ENCODE measurements at places on chromosomes 3 and 15.

GRCh38 chr3:113660896-113661295 lies 35.5 kb downstream of the USF3 start:
- DNase-seq: no peak

GRCh38 chr3:47715928-47716327 lies 65.8 kb downstream of the SMARCC1 start:
- DNase-seq: no peak

DNA sequence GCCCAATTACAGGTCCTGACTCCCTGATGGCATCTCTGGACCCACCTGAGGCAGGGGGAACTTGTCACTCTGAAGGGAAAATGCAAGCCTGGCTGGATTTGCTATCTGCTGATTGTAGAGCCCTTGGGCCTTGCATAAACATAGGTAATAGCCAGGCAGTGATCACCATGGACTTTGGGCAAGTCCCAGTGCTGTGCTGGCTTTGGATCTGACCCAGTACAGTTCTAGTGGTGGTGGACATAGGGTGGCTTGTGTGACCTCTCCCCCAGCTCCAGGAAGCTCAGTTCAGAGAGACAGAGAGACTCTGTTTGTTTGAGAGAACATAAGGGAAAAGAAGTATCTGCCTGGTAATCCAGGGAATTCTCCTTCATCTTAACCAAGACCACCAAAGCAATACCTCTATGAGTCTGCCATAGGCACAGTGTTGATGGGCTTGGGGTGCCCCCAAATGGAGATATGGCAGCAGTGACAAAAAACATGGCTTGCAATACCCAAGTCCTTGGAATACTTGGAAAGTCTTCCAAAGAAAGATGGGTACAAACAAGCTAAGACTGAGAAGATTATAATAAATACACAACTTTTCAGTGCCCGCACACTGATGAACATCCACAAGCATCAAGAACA lies 348.5 kb downstream of the PYDC2 start:
- DNase-seq: no peak

DNA sequence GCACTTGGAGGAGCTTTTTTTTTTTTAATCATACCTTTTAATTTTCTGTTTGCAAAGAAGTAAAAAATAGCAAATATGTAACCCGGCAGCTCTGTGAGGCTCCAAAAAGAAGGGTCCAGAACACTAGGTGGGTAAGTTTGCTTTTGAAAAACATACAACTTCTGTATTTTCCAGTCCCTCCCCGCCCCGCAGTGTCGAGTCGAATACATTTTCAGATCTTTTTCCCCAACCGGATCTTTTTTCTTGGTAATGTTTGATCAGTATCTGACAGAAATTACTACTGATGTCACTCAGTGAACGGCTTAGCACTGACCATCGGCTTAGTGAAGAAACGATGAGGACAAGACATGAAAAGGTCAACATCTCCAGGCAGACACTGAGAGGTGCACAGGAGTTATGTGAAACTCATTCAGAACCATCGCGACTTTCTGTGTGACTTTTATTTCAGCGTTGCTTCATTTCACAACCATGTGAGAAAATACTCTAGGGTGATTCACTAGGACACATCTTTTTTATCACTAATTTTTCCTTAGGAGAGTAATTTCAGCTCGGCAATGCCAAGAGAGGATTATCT lies 11.0 kb downstream of the ISL2 start:
- DNase-seq: no peak

DNA sequence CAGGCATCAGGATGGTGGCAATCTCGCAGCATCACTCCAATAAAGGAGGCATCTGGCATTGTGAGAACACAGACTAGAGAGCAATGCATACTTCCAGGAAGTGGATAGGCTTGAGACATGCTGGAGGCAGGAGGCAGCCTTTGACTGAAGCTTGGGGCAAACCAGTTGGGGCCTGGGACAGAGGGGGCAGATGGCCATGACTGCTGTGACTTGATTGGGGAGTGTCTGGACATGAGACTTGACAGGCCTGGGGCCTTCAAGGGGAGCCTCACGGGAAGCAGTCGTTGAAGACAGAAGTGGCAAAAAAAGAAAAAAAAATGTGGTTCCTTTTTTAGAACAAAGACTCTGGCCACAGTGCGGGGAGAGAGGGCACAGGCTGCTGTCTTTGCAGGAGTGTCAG lies 44.7 kb upstream of the CHRNA7 start:
- no peak for DNase-seq

DNA sequence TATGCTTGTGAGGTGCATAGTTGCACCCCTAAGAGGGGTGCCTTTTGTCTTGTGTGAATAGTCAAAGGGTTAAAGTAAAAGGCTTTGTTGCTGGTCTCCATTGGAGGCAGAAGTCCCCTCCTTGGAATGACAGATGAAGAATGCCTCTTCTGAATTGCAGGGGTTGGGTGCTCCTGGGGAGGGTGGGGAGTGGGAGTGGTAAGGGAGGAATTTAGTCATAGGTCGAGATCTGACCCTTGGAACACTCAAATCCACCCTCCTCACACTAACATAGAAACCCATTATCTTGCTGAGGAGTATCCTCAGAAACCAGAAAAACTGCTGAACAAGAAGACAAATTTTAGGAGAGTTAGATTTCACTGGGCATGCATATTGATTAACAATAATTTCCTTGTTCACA lies 4.7 kb downstream of the CTXND1 start:
- DNase-seq: no peak

DNA sequence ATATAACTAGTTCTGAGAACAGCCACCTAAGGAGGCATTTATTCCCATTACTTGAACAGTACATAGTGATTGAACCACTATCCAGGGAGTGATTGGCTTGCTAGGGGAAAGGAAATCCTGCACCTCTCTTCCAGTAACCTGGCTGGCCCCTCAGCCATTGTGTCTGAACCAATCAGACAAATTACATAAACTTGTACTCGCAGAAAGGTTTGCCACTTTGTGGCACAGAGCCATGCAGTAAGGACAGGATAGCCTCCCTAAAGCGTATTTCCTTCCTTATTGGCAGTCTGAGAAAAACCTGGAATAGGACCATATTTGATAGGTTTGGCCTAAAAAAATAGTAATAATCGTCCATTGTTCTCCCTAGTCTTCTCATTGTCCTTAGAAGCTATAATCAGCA lies 19.0 kb downstream of the CMSS1 start:
- DNase-seq: no peak

All from activated CD4-positive, CD25-positive, alpha-beta regulatory T cell treated with anti-CD3 and anti-CD28 coated beads, Interleukin-2, amount 50 U/mL, for 16 hours (primary cell).